ENCODE measurements at places on chromosomes 12 and 14.

GRCh38 chr12:75977952-75978671, 53.5 kb downstream of the PHLDA1 start:
- peak; percentile 86 for DNase-seq

GRCh38 chr12:21566907-21567394, 37.7 kb downstream of the GYS2 start:
- no peak for DNase-seq

DNA sequence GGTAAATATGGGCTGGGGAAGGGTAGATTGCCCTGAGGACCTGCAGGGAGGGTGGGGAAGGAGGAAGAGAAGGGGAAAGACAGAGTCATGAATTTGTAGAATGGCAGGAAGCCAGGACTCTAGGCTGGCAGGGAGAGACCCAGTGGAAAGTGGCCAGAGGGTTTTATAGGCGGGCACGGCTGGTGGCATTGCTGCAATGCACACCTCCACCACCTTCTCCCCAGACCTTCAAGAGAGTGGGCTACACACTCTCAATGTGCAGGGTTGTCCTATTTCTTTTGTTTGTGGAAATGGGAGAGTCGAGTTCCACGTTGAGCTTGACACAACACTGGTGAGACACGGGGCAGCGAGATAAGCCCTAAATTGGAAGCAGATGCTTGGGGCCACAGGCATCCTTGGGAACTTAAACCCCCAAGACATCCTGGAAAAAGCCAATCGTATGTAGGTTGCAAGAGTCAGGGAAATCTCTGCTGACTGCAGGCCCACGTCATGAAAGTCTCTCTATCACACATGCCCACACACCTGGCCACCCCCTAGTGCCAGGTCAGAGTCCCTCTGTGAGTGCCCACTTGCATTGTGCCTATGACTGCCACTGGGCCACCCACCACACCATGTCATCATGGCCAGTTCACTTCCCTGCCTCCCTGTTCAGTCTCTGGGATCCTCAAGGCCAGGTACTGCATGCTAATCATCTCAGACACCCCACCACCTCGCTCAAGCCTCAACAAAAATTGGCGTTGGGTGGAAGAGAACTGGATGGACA, 38.0 kb upstream of the BDKRB2 start:
- DNase-seq: no peak

- no peak for DNase-seq
Measured at GRCh38 chr12:49189731-49190716, 1.1 kb upstream of the TUBA1A start.

GRCh38 chr14:78307671-78308070, 137.5 kb downstream of the NRXN3 start:
- DNase-seq: no peak

GRCh38 chr14:31955936-31956579, 121.0 kb upstream of the ARHGAP5 start:
- no peak for DNase-seq

DNA sequence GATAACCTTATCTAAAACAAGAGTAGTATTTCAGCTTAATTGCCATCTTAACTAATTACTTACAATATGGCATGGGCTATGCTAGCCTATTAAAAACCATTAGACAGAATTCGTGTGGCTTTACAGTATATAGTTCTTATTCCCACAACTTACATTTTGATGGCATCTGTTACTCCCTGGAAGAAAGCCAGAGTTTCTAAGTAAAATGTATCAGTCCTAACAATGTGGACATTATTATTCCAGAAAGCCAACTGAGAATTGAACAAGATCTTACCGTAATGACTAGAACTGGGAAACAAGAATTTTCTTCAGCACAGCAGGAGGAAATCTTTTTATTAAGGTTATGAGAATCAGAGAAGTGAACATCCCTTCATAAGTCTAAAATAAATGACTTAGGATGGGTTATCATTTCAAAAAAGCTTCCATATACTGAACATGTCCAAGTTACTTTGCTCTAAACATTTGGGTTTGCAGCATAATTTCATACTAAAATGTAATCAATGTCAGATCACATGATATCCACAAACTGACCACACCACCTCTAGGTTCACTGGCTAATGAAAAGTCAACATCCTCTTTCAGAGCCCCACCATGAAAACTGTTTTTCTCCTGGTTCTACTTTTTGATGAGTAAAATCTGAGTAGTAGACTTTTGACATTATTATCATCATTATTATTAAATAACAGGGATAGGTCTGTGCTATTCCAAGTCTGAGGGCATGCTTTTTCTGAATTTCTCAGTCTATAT, 179.7 kb downstream of the SSPN start:
- DNase-seq: no peak

DNA sequence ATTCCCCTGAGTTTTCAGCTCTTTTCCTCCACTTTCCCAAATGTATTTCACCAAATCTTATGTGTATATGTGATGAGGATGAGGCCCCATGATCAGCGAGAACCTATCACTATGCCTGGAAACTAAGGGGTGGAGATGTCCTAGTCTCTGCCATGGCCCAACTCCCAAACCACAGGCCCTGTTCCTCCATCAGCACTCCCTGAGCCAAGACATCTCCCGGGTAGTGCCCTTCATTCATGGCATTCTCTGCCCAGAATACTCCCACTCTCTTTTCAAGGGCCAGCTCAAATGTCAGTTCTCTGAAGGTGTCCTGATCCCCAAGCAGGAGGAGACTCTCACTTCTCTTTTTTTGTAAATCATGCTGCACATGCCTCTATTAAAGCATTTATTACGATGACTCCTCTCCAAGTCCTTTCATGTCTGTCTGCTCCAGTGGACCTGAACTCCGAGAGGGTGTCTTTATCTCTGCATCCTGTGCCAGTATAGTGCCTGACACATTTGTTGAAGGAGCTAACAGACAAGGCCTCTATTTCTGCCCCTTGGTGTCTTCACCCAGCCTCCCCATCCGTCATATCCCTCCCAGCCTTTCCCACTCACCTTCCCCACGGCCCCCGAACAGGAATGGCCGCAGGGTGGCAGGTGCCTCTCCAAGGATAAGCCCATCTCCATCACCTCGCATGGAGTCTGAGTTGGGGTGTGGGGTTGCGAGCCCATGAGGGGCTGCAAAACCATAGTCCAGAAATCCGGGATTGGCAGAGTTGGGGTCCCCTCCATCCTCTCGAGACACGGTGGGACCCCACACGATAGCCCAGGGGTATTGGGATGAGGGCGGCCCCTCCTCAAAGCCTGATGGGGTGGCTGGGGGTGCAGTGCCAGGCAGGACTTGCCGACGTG, 3.7 kb downstream of the PIANP start:
- no peak for DNase-seq

GRCh38 chr14:104870368-104871144, 5.5 kb downstream of the CEP170B start:
- DNase-seq: peak; percentile 50

DNA sequence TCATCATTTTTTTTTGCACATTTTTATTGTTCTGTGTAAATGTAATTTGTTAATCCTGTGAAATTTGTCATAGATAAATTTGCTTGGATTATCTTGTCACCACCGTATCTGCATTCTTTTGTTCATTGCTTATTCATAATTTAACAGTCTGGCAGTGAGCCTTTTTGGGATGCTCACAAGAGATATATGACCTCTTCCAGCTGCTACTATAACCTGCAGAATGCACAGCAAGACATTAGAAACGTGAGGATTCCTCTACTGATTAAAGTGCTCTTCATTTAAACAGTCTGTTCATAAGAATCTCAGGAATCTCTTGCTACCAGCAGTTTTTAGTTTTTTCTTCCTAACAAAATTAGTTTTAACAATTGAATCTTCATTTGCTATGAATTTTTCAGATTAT, 9.1 kb downstream of the NPAS3 start:
- no peak for DNase-seq

DNA sequence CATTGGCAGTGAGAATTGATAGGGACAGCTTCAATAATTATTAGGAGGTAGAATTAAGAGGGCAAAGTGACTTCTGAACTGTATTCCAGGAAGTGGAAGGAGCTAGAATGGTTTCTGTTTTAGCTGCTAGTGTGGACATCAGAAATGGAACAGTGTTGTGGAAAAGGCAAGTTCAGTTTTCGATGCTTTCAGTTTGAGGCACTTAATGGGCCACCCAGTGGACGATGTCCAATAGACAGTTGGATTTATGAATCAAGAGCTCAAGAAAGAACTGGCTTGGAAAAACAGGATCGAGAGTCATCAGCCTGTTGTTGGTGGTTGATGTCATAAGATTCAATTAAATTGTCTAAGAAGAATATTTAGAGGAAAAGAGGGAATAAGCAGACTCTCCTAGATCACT, 136.3 kb downstream of the DYRK2 start:
- DNase-seq: no peak

- DNase-seq: peak; percentile 49
Measured at GRCh38 chr12:49017891-49018260, 700 bp downstream of the PRKAG1 start.

DNA sequence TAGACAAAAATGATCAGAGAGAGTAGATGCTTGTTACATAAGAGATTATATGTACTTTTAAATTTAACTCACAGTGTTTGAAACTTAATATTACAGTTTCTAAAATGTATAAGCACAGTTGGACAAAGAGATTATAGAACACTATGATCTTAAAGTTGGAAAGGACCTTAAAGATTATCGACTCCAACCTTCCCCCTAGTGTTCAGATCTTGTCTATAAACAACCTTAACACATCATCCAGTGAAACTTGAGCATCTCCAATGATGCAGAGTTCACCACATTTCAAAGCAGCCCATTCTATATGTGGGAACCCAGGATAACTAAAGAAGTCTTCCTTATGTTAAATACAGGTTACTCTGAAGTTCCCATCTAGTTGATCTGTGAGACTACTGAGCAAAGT, 480.8 kb downstream of the RMST start:
- DNase-seq: no peak

- DNase-seq: no peak
Measured at GRCh38 chr12:4082809-4083403, 190.7 kb upstream of the CCND2 start.

DNA sequence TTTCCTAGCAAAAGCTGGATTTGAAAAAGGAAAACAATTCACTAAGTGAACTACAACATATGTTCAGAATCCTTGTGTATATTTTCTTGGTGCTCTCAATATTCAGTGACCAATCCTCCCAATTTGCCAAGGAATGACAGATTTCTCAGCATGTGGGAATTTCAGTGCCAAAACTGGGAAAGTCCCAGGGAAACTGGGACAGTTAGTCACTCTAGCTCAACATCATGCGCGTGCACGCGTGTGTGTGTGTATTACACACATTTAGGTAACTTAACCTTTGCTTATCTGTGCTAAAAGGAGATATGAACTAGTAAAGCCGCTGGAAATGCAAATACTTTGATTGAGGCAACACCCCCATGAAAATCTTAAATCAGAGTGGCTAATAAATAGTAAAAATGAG, 26.1 kb upstream of the SLC6A13 start:
- DNase-seq: no peak

DNA sequence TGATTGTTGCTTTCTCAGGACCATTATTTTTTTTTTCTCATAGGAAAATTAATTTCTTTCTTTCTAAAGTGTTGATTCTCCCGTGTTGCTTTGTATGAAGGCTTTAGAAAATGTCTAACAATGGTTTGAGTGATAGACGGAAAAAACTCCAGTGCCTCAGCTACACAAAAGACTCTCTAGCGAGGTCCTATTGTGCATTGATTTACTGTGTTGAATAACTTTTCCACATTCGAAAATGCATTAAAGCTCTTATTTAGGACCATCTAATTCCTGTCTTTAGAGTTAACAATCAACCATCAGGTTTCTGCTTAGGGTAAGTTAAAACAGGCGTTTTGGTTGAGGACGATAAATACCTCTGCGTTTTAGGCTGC, 99.6 kb downstream of the PTPN11 start:
- no peak for DNase-seq

DNA sequence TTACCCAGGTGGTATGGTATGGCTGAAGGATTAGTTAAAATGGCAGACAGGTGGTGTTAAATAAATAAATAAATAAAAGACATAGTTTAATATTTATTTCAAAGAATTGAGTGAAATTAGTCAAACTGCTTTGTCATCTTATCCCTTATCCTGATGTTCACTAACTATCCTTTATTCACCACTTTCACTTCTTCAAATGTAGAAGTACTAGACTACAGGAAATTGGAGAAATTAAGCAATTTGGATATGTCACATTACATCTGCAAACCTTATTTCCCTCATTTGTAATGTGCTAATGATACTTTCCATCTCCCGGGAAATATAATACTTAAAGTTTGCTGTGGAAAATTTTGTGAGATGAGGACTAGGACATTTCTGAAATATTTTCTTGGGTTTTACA, 1195.7 kb downstream of the LRFN5 start:
- DNase-seq: no peak

DNA sequence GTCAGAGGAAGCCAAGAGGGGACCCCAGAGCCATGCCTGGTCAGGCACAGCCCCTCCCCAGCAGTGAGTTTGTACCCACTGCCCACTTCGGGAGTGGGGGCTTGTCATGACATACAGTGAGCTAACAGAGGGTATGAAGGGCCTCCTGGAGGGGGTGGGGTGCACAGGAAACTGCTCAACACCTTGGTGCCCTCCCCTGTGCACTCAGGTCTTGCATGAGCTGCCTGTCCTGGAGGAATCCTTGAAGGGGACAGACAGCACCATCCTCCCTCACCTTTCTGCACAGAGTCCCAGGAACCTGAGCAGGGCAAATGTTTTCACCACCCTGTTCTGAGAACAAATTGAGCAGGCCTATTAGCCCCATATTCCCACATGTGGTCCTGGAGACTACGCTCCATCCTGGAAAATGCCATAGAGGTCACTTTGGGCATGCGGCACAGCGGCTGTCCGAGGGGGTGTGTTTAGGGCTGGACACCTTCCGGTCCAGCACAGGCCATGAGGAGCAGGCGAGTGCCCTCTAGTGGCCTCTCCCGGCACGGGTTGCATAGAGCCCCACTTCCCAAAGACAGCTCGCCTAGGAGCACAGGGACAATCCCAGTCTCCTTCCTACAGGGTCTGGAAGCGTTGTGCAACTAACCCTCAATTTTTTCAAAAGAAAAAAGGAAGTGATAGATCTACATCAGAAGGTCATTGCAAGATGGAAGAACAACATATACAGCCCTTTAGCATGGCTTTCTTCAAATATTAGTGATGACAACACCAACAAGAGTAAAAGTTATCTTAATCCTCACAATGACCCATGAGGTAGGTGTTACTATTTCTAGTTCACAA, 31.9 kb upstream of the ZFP36L1 start:
- peak; percentile 54 for DNase-seq

DNA sequence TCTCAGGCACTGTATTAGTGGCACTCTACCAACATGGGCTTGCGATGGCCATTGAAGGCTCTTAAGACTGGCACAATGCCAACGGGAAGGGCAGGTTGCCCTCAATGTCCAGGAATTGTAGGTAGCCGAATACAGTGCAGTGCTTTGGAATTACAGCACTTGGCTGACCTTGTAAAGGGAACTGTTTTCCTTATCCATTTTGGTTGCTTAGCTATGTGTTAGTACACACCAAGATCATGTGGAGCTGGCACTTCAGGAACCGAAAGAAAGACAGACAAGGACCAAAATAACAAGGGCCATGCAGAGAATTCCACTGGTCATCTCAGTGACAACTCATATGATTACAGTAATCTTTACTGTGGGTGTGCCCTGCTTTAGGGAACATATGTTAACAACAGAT, 72.7 kb downstream of the DYRK2 start:
- DNase-seq: no peak
